ENCODE measurements at places on chromosomes 3 and 15.

DNA sequence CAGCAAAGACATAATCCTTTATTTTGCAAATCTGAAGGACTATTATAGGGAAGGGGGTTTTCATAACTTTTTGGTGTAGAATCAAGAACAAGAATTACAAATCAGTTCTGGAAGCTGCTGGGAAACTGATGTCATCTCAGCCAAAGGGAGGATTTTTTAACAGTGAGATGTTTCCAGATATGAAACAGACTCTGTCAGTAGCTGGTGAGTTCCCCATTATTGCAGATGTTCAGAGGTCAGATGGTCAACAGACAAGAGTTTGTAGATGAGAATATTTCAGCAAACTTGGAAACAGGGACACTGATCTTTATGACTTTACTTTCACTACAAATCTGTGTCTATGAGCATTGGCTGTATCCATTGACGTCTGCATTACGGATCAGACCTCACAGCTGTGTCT is 71.9 kb upstream of the LPP start:
- no peak for DNase-seq

GRCh38 chr3:193029800-193030199 is 112.1 kb upstream of the MB21D2 start:
- DNase-seq: no peak

GRCh38 chr3:180646187-180646790 is 33.0 kb downstream of the CCDC39 start:
- no peak for DNase-seq

DNA sequence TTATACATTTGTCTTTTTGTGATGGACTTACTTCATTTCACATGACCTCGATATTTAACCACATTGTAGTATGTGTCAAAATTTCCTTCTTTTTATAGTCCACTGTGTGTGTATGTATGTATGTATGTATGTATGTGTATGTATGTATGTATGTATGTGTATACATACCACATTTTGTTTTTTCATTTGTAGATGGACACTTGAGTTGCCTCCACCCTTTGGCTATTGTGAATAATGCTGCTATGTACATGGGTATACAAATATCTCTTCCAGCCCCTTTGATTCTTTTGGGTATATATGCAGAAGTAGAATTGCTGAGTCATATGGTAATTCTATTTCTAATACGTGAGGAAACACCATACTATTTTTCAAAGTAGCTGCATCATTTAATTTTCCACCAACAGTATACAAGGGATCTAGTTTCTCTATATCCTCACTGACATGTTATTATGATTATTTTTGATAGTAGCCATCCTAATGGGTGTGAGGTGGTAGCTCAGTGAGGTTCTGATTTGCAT is 228.2 kb downstream of the OPA1 start:
- no peak for DNase-seq

DNA sequence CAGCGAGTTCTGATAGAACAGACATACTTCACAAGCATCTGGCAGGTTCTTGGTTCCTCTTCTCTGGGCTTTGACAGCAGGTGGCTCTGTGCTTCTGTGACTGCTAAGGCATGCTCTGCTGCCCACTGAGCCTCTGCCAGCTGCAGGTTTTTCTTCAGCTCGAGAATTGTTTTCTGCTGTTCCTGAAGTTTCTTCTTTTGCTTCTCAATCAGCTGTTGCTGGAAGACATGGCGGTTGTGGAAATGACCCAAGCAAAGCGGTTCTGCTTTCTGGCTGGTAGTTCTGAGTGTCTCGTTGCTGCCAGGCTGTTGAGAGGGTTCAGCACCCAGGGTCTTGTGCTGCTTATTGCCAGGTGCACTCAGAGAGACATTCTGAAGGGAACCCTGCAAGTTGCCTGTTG is 50.8 kb downstream of the CCDC191 start:
- no peak for DNase-seq

- DNase-seq: peak; percentile 48
Observed at GRCh38 chr3:48847053-48847503, 596 bp downstream of the PRKAR2A start.

DNA sequence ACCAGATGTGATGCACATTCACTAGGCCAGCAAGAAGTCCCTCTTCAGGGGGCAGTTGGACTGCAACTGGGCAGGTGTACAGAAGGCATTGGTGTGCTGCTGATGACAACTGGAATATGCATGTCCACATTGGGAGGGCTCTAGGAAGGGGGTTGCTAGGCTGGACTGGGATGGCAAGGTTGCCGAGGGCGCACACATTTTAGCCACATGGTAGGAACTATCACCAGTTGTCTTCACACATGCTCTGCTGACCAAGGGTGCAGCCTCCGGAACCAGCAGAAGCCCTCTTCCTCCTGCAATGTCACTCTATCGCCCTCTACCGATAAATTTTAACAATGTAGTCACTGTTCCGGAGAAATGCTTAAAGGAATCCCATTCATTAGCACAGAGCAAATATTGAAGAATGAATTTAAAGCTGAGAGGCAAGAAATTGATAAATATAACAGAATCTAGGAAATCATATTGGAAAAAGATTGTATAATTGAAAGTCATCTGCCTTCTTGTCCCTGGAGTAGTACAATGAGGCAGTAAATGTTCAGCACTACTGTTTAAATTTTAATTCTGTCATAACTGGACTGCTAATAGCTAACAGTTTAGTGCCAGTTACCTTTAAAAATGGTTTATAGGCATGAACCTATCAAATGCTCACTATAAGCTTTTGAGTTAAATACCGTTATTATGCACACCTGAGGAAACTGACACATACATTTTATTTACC is 22.6 kb upstream of the LYSMD4 start:
- DNase-seq: no peak
